ENCODE measurements at places on chromosomes 3 and 15.
A peak's percentile ranks its signal among the peaks of the same experiment; 100 is the strongest.

GRCh38 chr3:16329826-16330129 is 64.8 kb downstream of the OXNAD1 start:
- no peaks in the 10 kb centered on the region for H3K4me1 ChIP-seq
- H3K36me3 ChIP-seq: peaks cover 43% of the 10 kb centered on the region
- no peaks in the 10 kb centered on the region for H3K27me3 ChIP-seq
- no peak overlapping the region for H3K4me3 ChIP-seq

- peaks cover 4% of the 10 kb centered on the region for H3K36me3 ChIP-seq
- no peak for DNase-seq
- no peaks in the 10 kb centered on the region for H3K27me3 ChIP-seq
These were observed 76.3 kb upstream of the TTBK2 start for GRCh38 chr15:42996871-42997270.

- no peaks in the 10 kb centered on the region for H3K4me1 ChIP-seq
- no peaks in the 10 kb centered on the region for H3K36me3 ChIP-seq
- H3K27me3 ChIP-seq: no peaks in the 10 kb centered on the region
- no peak overlapping the region for H3K4me3 ChIP-seq
- peak; percentile 41 for DNase-seq
- no peak overlapping the region for H3K27ac ChIP-seq
These were observed 69.7 kb upstream of the UBE3A start for GRCh38 chr15:25508369-25509002.

- no peak for DNase-seq
- peaks cover 47% of the 10 kb centered on the region for H3K4me1 ChIP-seq
- H3K4me3 ChIP-seq: no peak overlapping the region
- H3K27me3 ChIP-seq: no peaks in the 10 kb centered on the region
- H3K27ac ChIP-seq: no peak overlapping the region
- H3K36me3 ChIP-seq: peaks cover 12% of the 10 kb centered on the region
These were observed 50.1 kb downstream of the HEG1 start for GRCh38 chr3:125005676-125006075.

- H3K36me3 ChIP-seq: no peaks in the 10 kb centered on the region
- peak; percentile 84 for DNase-seq
- peaks cover 20% of the 10 kb centered on the region for H3K4me1 ChIP-seq
These were observed 26.6 kb upstream of the RASA2 start for GRCh38 chr3:141460097-141460704.

GRCh38 chr3:177039490-177040274 is 157.6 kb downstream of the TBL1XR1 start:
- DNase-seq: no peak
- H3K27me3 ChIP-seq: no peaks in the 10 kb centered on the region
- peaks cover 23% of the 10 kb centered on the region for H3K36me3 ChIP-seq
- H3K4me1 ChIP-seq: peaks cover 5% of the 10 kb centered on the region

- H3K4me1 ChIP-seq: no peaks in the 10 kb centered on the region
- peaks cover 4% of the 10 kb centered on the region for H3K27me3 ChIP-seq
- no peak overlapping the region for H3K4me3 ChIP-seq
These were observed 123.4 kb downstream of the CHSY1 start for GRCh38 chr15:101128221-101129015.

DNA sequence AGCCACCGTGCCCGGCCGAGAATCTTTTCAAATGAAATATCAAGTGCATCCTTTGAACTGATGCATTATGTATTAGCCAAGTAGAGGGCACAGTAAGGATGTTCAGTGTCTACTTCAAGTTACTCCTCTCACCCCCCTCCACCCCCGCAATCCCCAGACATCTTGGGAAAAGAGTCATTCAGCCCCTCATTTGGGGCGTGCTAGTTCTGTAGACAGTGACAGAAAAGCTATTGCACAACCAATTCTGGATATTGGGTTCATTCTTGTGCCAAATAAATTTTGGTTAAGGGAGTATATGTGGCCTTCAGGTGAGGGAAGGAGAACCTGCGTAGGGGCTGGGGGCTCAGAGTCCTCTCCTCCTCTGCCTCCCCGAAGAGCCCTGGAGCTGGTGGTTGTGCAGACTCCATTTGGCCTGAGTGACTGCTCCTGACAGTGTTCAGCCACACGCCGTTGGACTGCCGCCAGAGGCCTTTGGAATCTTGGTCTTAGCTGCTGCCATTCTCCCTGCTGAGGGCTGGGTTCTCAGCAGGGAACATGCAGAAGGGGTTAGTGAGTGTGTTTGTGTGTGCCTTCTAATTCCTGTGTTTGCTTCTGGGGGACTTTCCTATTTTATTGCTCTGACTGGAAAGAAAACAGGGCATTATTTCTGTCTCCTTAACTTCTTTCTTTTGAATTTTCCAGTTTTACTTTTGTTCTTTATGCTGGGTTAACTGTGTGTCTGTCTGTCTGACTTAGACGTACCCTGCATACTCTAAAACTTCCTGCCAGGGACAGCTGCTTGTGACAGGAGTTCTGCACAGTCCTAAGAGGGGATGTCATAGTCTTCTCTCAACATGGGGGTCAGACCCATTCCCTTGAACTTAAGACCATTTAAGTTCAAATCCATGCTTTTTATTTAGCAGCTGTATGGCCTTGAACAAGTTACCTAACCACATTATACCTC is 21.0 kb downstream of the RARB start:
- H3K36me3 ChIP-seq: no peaks in the 10 kb centered on the region
- H3K4me1 ChIP-seq: no peaks in the 10 kb centered on the region
- H3K27ac ChIP-seq: no peak overlapping the region

GRCh38 chr3:124882816-124883747 is 4.1 kb downstream of the ITGB5 start:
- no peaks in the 10 kb centered on the region for H3K4me1 ChIP-seq
- no peak overlapping the region for H3K27ac ChIP-seq
- no peaks in the 10 kb centered on the region for H3K27me3 ChIP-seq
- no peak overlapping the region for H3K4me3 ChIP-seq
- H3K36me3 ChIP-seq: peaks cover 11% of the 10 kb centered on the region

DNA sequence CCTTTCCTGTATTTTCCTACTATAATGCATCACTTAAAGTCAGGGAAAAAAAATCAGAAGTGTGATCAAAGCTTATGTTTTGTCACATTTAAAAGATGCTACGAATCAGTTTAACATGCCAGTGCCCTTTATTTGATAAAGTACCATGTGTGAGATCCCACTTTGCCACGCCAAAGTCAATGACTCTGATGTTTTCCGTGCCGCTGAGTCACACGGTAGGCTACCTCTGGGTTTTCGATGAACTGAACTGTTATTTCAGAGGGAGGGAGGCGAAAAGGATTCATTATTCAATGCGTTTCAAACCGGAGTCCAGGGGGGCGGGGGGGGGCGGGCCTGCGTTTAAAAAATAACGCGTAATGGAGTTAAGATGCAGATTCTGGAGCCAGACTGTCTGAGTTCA is 203.0 kb downstream of the ABHD5 start:
- no peak overlapping the region for H3K27ac ChIP-seq
- peaks cover 5% of the 10 kb centered on the region for H3K4me1 ChIP-seq

GRCh38 chr3:37064747-37065146 is 71.4 kb downstream of the MLH1 start:
- DNase-seq: no peak
- no peaks in the 10 kb centered on the region for H3K27me3 ChIP-seq
- no peak overlapping the region for H3K27ac ChIP-seq
- H3K4me1 ChIP-seq: no peaks in the 10 kb centered on the region

DNA sequence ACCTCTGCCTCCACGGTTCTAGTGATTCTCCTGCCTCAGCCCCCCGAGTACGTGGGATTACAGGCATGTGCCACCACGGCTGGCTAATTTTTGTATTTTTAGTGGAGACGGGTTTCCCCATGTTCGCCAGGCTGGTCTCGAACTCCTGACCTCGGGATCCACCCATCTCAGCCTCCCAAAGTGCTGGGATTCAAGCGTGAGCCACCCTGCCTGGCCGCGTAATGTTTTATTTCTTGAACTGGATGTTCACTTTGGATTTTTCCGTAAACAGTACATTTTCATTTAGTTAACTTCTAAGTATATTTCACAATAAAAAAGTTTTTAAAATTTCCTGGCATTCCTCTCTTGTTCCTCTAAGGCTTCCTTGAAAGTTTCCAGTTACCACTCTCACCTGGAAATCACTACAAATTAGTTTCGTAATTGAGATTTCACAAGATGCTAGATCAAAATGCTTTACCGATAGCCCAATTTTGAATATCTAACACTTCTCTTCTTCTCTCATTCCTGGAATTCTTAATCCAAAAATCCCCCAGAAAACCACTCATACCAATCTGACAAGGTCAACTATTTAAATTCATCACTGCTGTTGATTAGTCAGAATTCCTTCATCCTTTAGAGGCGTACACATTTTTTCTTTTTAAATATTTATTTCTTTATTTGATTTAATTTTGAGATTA is 44.7 kb upstream of the INO80 start:
- no peak overlapping the region for H3K27ac ChIP-seq
- no peaks in the 10 kb centered on the region for H3K36me3 ChIP-seq
- H3K4me3 ChIP-seq: no peak overlapping the region
- no peak for DNase-seq

DNA sequence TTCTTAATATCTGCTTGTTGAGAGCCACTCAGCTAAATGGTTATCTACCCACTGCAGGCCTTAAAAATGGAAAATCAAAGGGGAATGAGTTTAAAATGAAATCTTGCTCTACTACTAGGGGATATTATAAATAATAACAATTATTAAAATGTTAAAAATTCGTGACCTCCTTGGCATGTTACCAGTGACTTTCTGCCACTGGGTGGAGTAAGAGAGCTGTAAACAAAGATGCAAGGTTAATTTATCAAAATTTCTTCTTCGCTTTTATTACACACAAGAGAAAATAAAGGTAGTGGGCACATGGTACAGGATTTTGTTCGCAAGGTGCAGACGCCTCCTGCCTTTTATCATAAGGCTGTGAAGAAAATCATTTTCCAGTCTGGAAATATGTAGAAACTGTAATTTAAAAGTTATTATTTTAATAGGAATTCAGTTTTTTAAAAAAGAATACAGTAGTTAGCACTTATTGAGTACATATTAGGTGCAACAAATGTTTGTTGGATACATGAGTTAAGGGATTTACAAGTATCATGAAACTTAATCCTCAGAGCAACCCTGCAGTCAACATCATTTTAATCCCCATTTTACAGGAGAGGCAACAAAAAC is 272.6 kb downstream of the SUCLG2 start:
- DNase-seq: peak; percentile 31
- H3K27me3 ChIP-seq: no peaks in the 10 kb centered on the region
- no peaks in the 10 kb centered on the region for H3K4me1 ChIP-seq
- peaks cover 5% of the 10 kb centered on the region for H3K36me3 ChIP-seq
- no peak overlapping the region for H3K4me3 ChIP-seq

GRCh38 chr3:186882150-186882524 is 39.6 kb downstream of the ADIPOQ start:
- no peak overlapping the region for H3K4me3 ChIP-seq
- no peaks in the 10 kb centered on the region for H3K27me3 ChIP-seq
- no peaks in the 10 kb centered on the region for H3K36me3 ChIP-seq
- no peak for DNase-seq

DNA sequence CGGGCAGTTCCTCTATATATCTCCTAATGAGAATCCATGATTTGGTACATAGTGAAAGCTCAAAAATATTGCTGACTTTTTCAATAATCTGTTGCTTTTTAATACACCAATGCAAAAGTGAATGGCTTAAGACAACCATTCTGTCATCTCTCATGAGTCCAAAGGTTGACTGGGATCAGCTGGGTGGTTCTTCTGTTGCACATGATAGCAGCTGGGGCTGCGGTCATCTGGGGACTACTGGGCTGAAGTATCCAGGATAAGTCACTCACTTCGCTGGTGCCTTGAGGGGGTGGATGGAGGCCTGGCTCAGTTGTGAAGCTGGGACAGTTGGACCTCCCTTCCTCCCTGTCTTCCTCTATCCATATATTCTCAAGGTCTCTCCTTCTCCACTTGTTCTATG is 53.7 kb downstream of the NOX5 start:
- no peaks in the 10 kb centered on the region for H3K27me3 ChIP-seq
- no peak overlapping the region for H3K4me3 ChIP-seq

- H3K4me3 ChIP-seq: no peak overlapping the region
- no peaks in the 10 kb centered on the region for H3K4me1 ChIP-seq
- no peaks in the 10 kb centered on the region for H3K27me3 ChIP-seq
- DNase-seq: peak; percentile 18
- H3K27ac ChIP-seq: no peak overlapping the region
These were observed 48.7 kb downstream of the NUP210 start for GRCh38 chr3:13371100-13372075.

DNA sequence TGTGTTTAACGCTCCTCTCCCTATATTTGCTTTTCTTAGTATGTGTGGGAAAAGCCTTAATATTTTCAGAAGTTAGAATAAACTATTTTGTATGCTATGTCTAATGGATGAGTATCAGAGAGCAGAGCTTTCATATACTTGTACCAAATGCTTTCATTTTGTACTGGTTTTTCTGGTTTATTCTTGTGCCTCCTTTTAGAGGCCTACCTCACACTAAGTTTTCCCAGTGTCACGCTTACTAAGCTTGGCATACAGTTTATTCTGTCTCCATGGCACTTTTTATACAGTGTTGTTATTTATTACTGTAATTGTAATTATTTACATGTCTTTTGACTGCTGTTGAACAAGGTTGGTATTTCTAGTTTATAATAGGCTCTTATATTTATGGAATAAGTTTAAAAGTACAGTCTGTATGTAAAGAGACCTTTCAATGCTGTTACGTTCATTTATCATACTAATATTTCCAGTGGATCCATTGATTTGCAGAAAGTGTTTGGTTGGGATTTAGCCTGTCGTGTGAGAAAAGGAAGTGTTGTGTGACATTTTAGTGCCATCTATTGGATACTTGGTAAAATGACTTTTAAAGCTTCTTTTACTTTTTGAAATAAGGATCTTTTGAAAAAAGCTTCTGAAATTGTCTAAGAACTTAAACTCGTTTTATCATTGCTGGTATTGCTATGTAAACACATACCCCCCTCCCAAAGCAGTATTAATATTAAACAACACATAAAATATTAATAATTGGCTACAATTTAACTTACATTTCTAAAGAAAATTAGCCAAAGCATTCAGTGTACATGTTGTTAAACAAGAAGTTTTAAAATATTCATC is 5.2 kb upstream of the EBLN2 start:
- peaks cover 11% of the 10 kb centered on the region for H3K36me3 ChIP-seq
- H3K4me3 ChIP-seq: no peak overlapping the region
- H3K27me3 ChIP-seq: no peaks in the 10 kb centered on the region
- peaks cover 14% of the 10 kb centered on the region for H3K4me1 ChIP-seq
- H3K27ac ChIP-seq: no peak overlapping the region
- DNase-seq: peak; percentile 59

- H3K4me1 ChIP-seq: no peaks in the 10 kb centered on the region
- H3K27me3 ChIP-seq: no peaks in the 10 kb centered on the region
- H3K27ac ChIP-seq: no peak overlapping the region
- no peak for DNase-seq
- H3K4me3 ChIP-seq: no peak overlapping the region
These were observed 19.6 kb downstream of the GALK2 start for GRCh38 chr15:49189631-49190030.

GRCh38 chr3:170585937-170586310 is at the start of gene SLC7A14:
TSS of gene SLC7A14 (minus strand) at chr3:170586075. CDS start at chr3:170526936, 59,139 bp downstream.
- H3K4me1 ChIP-seq: no peaks in the 10 kb centered on the region
- peak within 1 kb of the TSS; percentile 21 for H3K27ac ChIP-seq
- no peak for DNase-seq
- peaks cover 39% of the 10 kb centered on the region for H3K27me3 ChIP-seq

DNA sequence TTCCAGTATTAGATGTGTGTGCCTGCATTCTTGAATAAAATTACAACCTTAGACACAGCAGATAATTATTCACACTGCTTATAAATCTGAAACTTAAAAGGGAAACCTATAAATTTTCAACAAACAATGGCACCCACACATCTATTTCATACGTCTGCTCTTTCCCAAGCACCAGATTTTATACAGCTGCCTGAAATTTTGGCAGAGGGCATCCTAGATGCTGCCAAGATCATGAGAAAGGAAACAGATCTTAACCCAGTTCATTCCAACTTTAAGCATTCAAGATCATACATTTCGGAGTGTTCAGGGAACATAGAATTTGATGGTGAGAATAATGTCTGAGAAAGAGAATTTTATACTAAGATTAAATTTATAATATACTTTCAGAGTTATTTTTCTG is 53.1 kb downstream of the CLDN1 start:
- H3K4me3 ChIP-seq: no peak overlapping the region
- no peak overlapping the region for H3K27ac ChIP-seq
- H3K27me3 ChIP-seq: no peaks in the 10 kb centered on the region
- no peak for DNase-seq
- no peaks in the 10 kb centered on the region for H3K4me1 ChIP-seq
- H3K36me3 ChIP-seq: no peaks in the 10 kb centered on the region
